ENCODE measurements at places on chromosomes 16 and 17.

DNA sequence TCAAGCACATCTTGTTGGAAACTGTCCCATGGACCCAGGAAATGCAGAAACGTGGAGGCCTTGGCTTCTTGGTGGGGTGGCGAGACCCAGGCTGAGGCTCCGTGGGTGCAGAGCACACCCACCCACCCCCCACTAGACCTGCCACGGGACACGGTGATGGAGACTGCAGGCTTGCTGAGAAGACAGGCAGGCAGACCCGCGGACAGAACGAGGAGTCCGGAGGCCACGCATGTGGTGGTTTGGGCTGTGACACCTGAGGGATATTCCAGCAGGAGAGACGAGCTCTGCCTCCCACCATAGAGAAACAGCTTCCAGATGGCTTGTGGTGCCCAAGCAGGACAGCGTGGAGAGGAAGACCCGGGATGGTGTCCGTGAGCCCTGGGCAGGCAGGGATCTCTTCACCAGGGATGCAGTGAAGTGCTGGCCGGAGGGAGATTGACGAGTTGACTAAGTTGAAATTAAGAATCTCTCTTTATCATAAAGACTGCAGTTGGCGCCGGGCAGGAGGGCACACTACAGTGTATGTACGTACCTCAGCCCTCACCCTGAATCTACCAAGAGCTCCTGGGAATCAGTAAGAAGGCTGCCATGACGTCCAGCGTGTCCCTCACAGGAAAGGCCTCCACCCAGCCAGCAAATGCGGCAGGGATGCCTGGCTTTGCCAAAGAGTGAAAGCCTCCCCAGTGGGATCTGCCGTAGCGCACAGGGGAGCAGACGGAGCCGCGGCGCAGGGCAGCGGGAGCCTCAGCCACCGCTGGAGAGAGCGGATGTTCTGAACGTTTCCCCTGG, 8.2 kb downstream of the UBE2I start:
- DNase-seq, result no peak

- DNase-seq, result no peak
Observed at GRCh38 chr17:18226284-18226945, 980 bp downstream of the LLGL1 start.

DNA sequence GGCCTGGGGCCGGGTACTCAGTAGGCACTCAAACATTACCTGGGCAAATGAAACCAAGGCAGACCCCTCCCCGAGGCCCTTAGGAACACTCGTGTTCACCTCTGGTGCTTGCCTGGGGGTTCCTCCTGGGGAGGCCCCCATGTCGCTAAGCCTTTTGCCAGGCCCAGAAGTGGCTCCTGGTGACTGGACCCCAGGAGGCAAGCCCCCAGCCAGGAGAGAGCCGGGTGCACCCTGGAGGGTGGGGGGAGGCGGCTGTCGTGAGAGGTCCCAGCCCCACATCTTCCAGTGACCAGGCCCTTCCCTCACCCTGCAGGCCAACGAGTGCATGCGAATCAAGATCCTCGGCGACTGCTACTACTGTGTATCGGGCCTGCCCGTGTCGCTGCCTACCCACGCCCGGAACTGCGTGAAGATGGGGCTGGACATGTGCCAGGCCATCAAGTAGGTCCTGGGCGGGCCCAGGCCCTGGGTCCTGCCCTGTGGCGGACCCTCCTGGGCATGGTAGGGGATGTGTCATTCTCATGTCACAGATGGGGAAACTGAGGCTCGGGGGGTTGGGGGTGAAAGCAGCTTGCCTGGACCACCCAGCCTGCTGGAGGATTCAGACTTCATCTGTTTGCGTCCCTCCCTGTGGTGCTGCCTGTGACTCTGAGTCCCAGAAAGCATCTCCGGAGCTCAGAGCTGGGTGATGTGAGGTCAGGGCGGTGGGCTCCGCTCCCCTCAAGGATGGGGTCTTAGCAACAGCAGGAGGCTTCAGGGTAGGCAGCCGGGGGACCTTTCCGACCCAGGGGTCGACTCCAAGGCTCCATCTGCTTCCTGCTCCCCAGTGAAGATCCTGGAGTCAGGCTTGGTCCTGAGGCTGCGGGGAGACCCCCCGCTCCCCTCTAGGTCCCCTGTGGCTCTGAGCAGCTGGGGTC, 32.5 kb downstream of the ADCY7 start:
- DNase-seq, result no peak

DNA sequence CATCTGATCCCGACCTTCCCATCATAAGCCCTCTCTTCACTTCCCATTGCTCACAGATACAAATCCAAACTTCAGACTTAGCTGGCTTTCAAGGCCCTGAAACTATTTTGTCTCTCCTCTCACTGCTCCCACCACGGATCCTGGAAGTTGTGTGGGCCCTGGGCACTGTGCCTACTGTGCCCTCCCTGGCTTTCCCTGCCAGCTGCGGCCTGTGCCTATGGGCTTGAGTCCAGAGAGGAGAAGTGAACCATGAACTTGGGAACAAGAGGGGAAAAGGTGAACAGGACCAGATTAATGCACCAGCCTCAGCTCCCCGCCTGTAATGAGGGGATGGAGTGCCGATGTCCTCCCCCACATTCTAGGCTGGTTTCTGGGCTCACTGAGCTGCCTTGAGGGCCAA, 18.9 kb upstream of the KCNJ12 start:
- no peak for DNase-seq

DNA sequence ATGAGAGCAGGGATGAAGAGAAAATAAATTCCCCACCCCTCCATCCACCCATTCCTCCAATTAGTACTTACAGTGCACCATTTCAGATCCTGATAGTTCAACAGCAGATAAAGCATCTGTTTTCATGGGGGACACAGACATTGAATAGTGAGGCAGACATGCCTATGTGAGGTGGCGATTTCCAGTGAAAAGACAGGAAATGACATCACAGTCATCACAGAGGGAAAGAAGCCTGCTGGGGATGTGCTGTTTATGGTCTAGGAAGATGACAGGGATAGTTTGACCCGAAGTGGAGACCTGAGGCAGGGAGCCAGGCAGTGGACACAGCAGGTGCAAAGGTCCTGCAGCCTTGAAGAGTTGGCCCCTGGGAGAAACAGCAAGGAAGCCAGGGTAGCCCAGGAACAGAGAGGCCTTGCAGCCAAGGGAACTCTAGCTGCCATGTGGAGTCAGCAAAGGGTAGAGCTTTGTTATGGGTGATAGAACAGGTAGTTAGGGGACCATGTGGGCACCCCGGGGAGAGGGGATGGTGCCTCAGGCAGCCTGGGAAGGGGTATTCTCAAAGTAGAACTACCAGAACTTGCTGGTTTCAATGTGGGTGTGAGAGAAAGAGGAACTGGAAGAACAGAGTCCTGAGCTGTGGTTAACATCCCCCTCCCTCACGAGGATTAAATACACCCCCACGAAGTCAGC, 256.6 kb downstream of the CPPED1 start:
- DNase-seq, result no peak

DNA sequence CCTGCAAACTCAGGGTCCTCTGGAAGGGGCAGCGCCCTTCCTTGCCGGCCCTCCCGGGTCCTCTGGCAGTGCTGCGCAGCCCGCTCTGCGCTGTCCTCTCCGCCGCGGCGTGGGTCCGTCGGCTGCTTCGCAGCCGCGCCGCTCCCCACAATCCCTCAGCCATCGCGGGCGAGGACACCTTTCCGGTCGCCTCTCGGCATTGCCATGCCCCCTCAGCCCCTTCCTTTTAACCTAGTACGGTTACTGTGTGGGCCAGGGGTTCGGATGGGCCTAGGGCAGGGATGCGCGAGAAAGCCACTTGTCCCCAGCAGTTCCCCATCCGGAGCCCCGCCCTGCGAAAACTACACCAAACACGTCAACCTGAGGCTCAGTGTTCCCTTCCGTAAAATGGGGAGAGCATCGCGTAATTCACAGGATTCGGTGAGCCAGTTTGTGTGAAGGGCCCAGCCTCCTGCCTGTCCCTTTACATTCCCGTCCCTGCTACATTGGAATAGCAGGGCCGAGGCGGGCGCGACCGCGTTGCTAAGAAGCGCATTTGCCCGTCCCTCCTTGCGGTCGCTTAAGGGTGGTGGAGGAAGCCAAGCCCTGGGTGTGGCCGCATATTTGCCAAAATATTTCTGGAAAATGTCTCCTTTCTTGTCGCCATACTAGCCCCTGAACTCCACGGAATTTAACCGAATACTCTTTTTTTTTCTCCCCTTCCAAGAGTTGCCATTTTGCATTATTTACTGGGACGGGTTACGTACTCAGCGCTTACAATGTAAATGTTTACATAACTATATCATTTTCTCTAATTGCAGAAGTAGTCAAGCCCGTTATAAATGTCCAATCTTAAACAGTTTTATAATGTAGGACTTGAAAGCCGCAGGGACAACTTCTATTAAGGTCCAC, 13.2 kb downstream of the COPZ2 start:
- peak; percentile 36 for DNase-seq

DNA sequence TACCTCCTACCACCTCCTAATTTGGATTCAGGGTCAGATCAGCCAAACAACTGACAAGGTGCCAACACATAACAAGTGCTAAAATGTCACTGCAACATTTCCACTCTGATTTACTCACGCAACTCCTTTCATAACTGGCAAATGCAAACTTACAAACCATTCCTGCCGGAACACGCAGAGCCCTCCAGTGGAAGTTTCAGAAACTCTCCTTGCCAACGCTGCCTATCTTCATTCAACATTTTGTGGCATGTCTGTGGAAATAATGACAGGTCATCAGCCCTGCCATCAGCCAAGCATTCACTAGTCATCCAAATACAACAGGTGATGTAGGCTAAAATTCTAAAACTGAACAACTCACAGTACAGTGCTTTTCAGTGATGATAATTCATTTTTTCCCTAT, 37.7 kb upstream of the OR3A1 start:
- no peak for DNase-seq

- DNase-seq, result no peak
Observed at GRCh38 chr16:89890200-89890599, 16.8 kb downstream of the TCF25 start.
